Parietal lobe (tissue), 2 donors: ENCODE measurements at places on chromosomes 5 and 9. TPM values are rescaled to one million over a fixed set of nuclear protein-coding genes. Genes with fewer than 3 reads are reported as not detected.

Gene IGIP
- 11.0 TPM for total RNA-seq

Gene CENPK
- 11.3 TPM for total RNA-seq

Gene RRAGA
- 53.2 TPM for total RNA-seq

Gene PTPRD
- total RNA-seq = 658 TPM

Gene IL3
- total RNA-seq = not detected

Gene TAF11L5
- total RNA-seq = not detected

Gene FOXD4L4
- total RNA-seq = 1.6 TPM

Gene ZNF782
- total RNA-seq = 54.8 TPM

Gene ZDHHC21
- 62.0 TPM for total RNA-seq
